ENCODE measurements at places on chromosomes 7 and 10.
A peak's percentile ranks its signal among the peaks of the same experiment; 100 is the strongest.

DNA sequence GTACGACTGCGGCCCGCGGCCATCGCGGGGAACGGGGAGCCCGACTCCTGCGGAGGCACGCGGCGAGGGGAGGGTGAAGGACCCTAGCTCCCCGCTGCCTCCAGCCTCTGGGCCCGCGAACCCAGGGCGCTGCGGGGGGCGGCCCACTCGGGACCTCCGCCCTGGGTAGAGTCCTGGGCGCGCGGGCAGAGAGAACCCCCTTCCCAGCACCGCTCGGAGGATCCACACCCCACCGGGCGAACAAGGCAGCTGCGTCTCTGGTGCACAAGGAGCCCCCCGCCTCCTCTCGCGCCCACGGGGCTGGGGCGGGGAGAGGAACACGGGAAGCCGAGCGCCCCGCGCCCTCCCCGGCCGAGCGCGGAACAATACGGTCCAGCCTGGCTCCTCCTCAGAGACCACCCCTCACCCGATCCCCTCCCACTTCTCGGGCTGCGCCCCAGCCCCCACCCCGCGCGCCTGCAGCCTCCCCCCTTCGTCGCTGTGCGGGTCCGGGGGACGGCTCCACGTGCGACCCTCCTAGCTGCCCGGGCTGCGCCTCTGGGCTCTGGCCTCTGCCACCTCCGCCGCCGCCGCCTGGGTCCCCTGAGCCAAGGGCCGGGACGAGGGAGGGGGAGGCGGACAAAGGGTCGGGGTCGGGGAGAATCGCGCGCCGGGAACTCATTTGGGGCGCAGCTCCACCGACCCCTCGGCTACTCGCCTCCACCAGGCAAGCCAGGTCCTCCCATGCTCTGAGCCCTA is at the start of gene WDR86:
TSS of gene WDR86 (minus strand) at position 372 of the 738 bp plus-strand sequence. CDS start 449 bp downstream, outside the sequence.
- peak within 1 kb of the TSS; percentile 91 for H3K27ac ChIP-seq
- H3K4me3 ChIP-seq, result peak within 1 kb of the TSS; percentile 77
- no peak for DNase-seq
- H3K36me3 ChIP-seq, result no peaks in the 10 kb centered on the region
- peaks cover 7% of the 10 kb centered on the region for H3K4me1 ChIP-seq

DNA sequence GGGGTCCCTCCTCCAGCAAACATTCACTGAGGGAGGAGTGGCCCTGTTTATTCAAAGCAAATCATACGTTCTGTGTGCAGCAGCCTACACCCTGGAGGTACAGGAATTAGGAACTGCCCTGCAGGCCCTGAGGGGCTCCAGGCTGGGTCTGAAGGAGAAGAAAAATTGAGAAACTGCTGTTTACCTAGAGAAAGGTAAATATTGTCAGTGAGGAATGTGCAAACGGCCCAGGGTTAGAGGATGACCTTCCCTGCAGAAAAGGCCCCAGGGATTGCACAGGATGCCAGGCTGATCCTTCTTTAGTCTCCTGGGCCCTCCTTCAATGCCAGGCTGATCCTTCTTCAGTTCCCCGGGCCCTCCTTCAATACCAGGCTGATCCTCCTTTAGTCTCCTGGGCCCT is 5.7 kb downstream of the CALML5 start:
- H3K36me3 ChIP-seq, result no peaks in the 10 kb centered on the region
- DNase-seq, result peak; percentile 50
- H3K4me1 ChIP-seq, result peaks cover 3% of the 10 kb centered on the region
- no peaks in the 10 kb centered on the region for H3K27me3 ChIP-seq
- H3K4me3 ChIP-seq, result no peak overlapping the region

DNA sequence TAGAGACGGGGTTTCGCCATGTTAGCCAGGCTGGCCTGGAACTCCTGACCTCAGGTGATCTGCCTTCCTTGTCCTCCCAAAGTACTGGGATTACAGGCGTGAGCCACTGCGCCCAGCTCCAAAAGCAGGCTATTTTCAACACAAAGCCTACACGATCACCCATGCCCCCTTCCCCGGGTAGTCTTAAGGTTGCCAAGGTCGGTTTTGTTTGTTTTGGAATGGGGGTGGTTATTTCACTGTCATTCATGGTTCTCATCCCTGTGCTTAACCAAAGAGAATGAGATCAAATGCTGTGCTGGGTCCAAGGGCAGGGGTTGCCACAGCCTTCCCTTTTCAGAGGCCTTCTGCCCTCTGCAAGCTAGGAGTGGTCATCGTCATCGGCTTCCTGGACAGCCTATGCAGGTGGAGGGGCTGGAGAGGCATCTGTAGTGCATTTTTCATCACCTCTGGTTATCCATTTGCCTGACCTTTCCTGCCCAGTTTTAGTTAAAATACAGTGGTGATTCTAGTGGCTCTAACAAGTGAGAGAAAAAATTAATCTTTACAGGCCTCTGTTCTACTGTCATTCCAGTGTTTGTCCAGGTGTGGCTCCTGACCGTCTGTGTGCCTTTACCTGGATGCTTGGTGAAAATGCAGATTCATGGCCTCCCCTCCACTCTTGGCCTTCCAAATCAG is 11.4 kb downstream of the BLVRA start:
- no peaks in the 10 kb centered on the region for H3K36me3 ChIP-seq
- no peak overlapping the region for H3K27ac ChIP-seq
- H3K4me3 ChIP-seq, result no peak overlapping the region
- no peak for DNase-seq
- no peaks in the 10 kb centered on the region for H3K4me1 ChIP-seq

- H3K36me3 ChIP-seq, result no peaks in the 10 kb centered on the region
- H3K27me3 ChIP-seq, result no peaks in the 10 kb centered on the region
- H3K27ac ChIP-seq, result no peak overlapping the region
Observed at GRCh38 chr7:47795631-47796030, 152.6 kb downstream of the PKD1L1 start.

DNA sequence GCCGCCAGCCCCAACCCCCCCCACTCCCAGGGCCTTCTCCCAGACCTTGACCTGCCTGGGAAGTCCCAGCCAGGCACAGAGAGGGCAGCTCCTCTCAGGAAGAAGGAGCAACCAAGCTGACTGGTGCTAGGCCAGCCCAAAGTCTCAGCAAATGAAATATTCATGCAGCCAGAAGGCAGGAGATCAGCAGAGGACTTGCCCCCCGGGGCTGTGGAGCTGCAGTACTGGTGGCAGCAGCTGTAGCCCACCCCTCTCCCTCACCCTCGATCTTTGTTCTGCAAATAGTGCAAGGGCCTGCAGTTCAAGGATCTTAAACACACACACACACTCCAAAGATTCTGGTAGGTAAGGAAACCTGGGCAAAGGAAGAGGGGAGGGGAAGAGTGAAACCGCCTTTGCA is 3.5 kb upstream of the SRRM3 start:
- H3K27me3 ChIP-seq, result no peaks in the 10 kb centered on the region
- H3K27ac ChIP-seq, result no peak overlapping the region
- no peak overlapping the region for H3K4me3 ChIP-seq

DNA sequence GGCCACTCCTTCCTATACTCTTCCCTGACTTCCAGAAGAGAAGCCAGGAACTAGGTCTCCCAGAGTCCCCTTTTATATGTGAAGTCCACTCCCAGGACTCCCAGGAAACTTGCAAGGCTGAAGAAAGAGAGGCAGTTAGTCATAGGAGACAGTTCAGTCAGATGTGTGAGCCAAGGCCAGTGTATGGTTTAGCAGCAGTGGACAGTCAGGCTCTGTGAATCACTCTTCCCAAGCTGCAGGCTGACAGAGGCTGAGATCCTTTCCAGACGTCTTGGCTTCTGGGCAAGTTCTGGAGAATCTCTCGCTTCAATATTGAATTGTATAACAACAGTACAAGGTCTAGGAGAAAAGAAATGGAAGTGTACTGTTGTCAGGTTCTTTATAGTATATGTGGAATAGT is 26.9 kb downstream of the BLVRA start:
- H3K36me3 ChIP-seq, result no peaks in the 10 kb centered on the region
- H3K27ac ChIP-seq, result no peak overlapping the region
- DNase-seq, result no peak
- no peaks in the 10 kb centered on the region for H3K27me3 ChIP-seq
- H3K4me3 ChIP-seq, result no peak overlapping the region

DNA sequence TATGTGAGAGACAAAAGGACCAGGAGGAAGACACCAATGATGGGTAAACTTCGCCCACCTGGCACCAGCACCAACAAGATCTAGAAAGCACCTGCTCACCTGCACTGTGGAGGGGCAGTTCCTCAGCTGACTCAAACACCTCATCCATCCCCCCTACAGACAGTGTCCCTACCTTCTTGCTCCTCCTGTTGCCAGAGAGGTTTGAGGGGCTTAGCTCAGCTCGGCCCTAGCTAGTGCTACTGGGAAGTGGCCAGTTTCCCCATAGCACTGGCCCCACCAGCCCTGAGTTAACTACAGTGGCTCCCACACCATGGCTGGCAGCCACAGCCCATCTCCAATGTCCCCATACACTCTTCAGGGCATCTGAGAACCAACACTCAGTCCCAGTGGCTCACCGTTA is 70.8 kb downstream of the GRID1 start:
- H3K27ac ChIP-seq, result no peak overlapping the region
- H3K27me3 ChIP-seq, result no peaks in the 10 kb centered on the region
- H3K4me1 ChIP-seq, result no peaks in the 10 kb centered on the region
- no peaks in the 10 kb centered on the region for H3K36me3 ChIP-seq
- DNase-seq, result peak; percentile 25

DNA sequence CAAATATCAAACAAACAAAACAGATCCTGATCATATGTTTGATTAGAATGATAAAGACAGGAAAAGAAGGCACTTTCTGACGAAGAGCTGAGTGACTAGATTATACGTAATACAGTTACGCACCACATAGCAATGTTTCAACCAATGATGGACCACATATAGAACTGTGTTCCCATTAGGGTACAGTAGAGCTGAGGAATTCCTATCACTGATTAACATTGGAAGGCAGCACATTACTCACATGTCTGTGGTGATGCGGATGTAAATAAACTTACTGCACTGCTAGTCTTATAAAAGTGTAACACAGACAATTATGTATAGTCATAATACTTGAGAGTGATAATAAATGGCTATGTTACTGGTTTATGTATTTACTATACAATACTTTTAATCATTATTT is 98.3 kb downstream of the PTN start:
- no peaks in the 10 kb centered on the region for H3K36me3 ChIP-seq
- H3K4me1 ChIP-seq, result no peaks in the 10 kb centered on the region
- no peaks in the 10 kb centered on the region for H3K27me3 ChIP-seq
- DNase-seq, result no peak
- no peak overlapping the region for H3K27ac ChIP-seq

DNA sequence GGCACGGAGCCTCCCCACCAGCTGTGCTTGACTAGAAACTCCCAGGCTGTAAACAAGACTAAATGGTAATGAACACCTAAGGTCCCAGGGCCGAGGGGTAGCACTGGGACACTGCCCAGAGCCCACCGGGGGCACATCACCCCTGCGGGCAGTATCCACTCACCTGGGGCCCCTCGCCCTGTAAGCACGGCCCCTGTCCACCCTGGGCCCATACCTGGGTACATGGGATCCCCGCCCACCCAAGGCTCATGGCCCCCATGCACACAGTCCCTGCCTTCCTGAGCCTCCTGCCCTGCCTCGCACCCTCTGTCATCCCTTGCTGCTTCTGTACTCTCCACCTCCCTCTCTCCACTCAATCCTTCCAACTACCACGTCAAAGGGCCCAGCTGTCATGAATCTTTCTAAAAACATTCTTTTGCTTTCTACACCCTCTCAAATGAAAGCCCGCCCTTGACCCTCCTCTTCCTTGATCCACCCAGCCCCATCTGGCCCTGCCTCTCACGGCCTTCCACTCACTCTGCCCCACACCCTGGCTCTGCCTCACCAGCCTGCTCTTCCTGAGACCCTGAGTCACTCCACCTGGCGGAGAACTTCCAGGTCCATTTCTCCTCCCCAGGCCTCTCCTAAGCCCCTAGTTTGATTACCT is 173.1 kb downstream of the PARD3 start:
- H3K27ac ChIP-seq, result no peak overlapping the region
- H3K4me1 ChIP-seq, result no peaks in the 10 kb centered on the region
- no peak overlapping the region for H3K4me3 ChIP-seq
- no peak for DNase-seq
- no peaks in the 10 kb centered on the region for H3K36me3 ChIP-seq

- H3K27me3 ChIP-seq, result no peaks in the 10 kb centered on the region
- no peak for DNase-seq
- no peaks in the 10 kb centered on the region for H3K36me3 ChIP-seq
- H3K27ac ChIP-seq, result peak overlapping the region; percentile 99
- peaks cover 11% of the 10 kb centered on the region for H3K4me1 ChIP-seq
- H3K4me3 ChIP-seq, result peak overlapping the region; percentile 79
Observed at GRCh38 chr10:929960-930624, 1.4 kb downstream of the LARP4B start.

- no peak overlapping the region for H3K4me3 ChIP-seq
- no peaks in the 10 kb centered on the region for H3K27me3 ChIP-seq
- no peak for DNase-seq
- no peaks in the 10 kb centered on the region for H3K4me1 ChIP-seq
Observed at GRCh38 chr7:35316549-35316948, 62.6 kb upstream of the TBX20 start.

- no peaks in the 10 kb centered on the region for H3K4me1 ChIP-seq
- no peak overlapping the region for H3K27ac ChIP-seq
- H3K4me3 ChIP-seq, result no peak overlapping the region
- DNase-seq, result no peak
- H3K27me3 ChIP-seq, result no peaks in the 10 kb centered on the region
- H3K36me3 ChIP-seq, result no peaks in the 10 kb centered on the region
Observed at GRCh38 chr7:72190146-72190545, 222.0 kb downstream of the CALN1 start.

DNA sequence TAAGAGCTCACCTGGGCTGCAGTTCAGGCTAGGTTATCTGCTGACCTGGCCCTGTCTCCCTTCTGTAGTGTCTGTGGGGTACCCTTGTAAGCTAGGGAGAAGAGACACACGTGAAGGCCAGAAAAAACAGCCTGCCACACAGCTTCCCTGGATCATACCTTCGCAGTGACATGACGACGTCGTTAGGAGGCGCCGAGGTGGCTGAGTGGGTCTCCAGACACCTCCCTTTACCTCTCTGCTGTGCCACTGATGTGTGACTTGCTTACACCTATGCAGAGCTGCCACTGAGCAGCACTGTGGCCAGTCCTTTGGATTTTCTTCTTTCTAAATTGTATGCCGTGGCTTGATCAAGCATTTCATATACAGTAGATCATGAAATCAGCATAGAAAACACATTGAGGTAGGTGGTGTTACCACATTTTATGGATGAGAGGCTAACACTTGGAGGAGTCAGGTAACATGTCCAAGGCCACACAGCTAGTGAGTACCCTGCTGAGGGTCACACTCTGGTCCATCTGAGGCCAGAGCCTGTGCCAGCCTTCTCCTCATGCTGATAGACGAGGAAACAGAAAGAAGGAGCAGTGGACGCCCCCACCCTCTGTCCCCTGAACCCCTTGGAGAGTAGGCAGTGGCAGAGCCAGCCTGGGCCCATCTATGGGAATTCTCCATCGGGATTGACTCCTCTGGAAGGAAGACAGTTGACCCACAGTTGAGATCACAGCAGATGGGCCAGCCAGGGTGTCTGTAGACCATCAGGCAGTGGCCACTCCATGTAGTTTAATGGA is 23.1 kb downstream of the HTRA1 start:
- H3K27me3 ChIP-seq, result no peaks in the 10 kb centered on the region
- DNase-seq, result no peak
- H3K4me1 ChIP-seq, result no peaks in the 10 kb centered on the region
- H3K27ac ChIP-seq, result no peak overlapping the region

Measured in breast epithelium (tissue), 4 donors.